ENCODE measurements at places on chromosomes 6 and 20.

GRCh38 chr20:35952480-35953386 lies 1.6 kb downstream of the SCAND1 start:
- DNase-seq: no peak

- DNase-seq: no peak
Observed at GRCh38 chr6:170383466-170384035, 77.0 kb downstream of the FAM120B start.

DNA sequence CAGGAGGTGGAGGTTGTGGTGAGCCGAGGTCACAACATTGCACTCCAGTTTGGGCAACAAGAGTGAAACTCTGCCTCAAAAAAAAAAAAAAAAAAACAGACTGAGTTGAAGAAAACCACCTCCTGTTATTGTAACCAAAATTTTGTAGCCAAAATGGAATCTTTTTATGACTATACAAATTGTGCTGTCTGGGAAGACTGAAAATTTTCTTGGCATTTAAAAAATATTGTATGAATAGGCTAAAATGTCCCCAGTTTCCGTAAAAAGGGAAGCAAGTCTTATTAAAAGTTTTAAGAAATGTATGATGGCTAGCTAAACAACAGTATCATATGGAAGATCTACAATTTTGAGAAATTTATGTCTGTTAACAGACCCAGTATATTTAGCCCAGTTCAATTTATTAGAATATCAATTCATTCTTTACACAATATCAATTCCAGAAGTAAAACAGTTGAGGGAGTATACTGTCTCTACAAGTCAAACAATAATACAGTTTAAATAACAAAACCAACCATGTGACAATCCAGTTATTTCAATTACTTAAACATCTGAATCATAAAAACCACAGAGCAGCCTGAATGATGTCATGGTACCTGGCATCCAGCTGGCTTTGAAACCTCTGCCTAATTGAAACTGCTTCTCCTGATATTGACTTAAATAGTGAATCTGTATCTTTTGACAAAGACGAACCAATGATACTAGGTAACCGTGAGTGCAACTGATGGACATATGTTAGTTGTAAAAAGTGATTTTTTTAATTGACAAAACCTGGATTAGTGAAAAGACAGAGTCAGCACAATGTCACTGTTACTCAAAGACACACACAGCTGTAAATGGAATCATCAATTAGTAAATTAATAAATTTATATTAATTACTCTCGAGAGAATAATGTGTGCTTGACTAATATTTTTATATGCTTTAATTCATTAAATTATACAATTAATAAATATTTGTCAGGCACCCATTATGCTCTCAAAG lies 166.6 kb upstream of the MARCKS start:
- no peak for DNase-seq

DNA sequence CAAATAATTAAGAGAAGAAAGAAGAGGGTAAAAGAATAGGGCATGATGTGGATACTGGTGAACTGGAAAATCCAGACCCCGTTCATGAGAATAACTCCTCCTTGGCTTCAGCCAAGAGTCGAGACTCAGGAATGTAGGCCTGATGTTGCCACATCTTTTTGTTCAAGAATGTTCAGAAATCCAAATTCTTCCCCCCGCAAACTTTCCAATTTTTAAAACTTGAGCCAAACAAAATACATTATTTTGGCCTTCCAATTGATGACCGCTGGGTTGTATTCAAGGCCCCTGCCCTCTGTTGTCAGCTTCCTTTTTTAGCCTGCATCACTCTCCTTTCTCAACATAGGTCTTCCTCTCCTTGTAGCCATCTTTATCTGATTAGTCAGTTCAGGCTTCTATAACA lies 106.1 kb downstream of the TNFAIP3 start:
- DNase-seq: no peak

DNA sequence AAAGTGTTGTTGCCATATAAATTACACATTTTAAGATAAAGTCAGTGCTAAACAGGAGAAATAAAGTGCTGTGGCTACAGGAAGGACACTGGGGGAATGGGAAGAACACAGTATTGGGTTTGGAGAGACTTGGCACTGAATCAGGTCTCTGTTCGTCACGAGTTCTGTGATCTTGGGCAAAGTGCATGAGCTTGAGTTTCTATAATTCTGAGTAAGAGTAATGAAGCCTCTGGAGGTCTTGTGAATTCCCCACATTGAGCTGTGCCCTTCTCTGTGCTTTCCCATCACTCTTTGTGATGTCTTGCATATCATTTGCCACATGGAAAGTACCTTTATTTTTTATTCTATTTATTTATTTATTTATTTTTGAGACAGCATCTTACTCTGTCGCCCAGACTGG lies 16.8 kb upstream of the EEF1A1 start:
- no peak for DNase-seq

DNA sequence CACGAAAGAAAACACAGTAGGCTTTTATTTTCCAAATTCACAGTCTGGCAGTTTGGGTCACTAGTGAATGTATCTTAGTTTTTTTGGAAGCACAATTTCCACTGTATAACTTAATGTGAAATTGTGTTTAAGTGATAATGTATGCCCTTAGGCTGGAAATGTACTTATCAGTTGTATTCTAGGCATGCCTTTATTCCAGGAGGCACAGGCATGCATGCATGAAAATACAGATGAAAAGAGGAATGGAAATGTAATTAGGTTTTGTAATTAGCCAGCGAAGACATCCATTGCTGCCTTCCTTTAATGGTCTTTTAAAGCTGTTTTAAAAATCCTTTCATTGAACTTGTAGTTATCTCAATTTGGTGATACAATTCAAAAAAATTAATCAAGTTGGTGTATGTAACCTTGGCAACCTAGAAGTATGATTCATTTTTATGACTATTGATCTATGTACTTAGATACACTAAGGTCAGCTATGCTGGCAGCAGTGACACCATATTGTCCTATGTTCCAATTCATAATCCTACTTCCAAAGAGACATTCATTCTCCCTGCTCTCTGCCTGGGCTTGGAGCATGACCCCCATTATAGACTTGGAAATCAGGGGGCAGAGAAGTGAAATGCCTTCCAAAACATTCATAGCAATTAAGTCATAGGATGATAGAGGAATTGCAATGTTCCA lies 73.1 kb downstream of the SNAP25 start:
- no peak for DNase-seq

Measured in occipital lobe (tissue), 3 donors.